Ovary (tissue), 10 donors: ENCODE measurements at places on chromosomes 2 and 18. TPM values are rescaled to one million over a fixed set of nuclear protein-coding genes. Genes with fewer than 3 reads are reported as not detected.

- peaks cover 12% of the 10 kb centered on the region for H3K4me1 ChIP-seq
- DNase-seq, result no peak
- H3K36me3 ChIP-seq, result no peaks in the 10 kb centered on the region
- no peak overlapping the region for H3K4me3 ChIP-seq
Measured at GRCh38 chr2:157900684-157901083, 24.6 kb upstream of the ACVR1 start.

DNA sequence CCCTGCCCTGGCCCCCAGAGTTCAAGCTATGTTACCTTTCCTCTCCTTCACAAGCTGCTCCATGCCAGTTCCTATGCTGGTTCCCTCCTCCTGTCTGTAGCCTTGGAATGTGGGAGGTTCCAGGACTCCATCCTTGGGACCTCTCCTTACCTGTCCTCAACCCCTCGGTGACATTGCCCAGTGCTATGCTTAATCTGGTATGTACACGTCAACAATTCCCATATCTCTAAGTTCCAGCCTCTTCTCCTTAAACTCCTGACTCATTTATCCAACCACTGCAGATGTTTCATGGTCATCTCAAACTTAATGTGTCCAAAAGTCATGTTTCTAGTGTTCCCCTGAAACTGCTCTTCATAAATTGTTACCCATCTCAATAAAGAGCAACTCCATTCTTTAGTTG, 160.8 kb downstream of the TNS1 start:
- H3K27me3 ChIP-seq, result no peaks in the 10 kb centered on the region
- peaks cover 18% of the 10 kb centered on the region for H3K4me1 ChIP-seq
- H3K36me3 ChIP-seq, result no peaks in the 10 kb centered on the region
- DNase-seq, result no peak
- H3K27ac ChIP-seq, result no peak overlapping the region

GRCh38 chr2:28993206-28993960, 12.3 kb downstream of the TOGARAM2 start:
- H3K4me3 ChIP-seq, result no peak overlapping the region
- no peak overlapping the region for H3K27ac ChIP-seq
- H3K4me1 ChIP-seq, result no peaks in the 10 kb centered on the region
- no peaks in the 10 kb centered on the region for H3K27me3 ChIP-seq
- no peaks in the 10 kb centered on the region for H3K36me3 ChIP-seq

DNA sequence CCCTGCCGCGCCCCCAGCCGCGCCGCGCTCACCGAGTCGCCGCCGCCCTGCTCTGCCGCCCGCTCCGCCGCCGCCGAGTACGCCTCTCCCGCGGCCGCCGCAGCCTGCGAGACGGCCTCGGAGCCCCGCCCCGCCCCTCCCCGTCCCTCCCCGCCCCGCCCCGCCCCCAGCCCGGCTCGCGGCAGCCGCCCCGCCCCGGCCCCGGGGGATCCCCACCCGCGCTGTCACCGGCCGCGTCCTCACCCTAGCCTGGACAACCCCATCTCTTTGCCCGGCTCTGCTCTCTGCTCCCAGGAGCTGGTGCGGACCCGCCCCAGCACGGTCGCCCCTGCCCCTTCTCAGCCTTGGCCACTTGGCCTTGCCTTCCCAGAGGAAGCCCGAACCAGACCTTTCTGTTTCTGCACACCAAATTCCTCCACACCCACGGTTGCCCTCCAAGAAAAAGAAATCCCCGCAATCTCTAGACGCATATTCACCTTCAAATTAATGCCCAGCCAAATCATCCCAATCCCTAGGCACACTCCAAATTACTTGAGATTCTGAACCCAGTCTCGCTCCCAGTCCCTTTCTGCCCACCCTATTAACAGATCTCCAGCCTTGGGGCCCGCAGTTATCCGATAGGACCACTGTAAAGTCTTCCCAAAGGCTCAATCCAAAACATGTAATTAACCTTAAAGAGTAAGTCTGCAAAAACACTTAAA, at the start of gene CYRIA:
TSS of gene CYRIA (minus strand) at position 87 of the 701 bp plus-strand sequence. CDS start 77,715 bp downstream, outside the sequence.
- DNase-seq, result peak; percentile 62
- no peaks in the 10 kb centered on the region for H3K27me3 ChIP-seq
- H3K4me1 ChIP-seq, result peaks cover 8% of the 10 kb centered on the region
- no peaks in the 10 kb centered on the region for H3K36me3 ChIP-seq
- H3K4me3 ChIP-seq, result peak within 1 kb of the TSS; percentile 89
- no peak within 1 kb of the TSS for H3K27ac ChIP-seq

GRCh38 chr18:36636237-36636817, 192.5 kb downstream of the TPGS2 start:
- H3K27ac ChIP-seq, result no peak overlapping the region
- H3K27me3 ChIP-seq, result no peaks in the 10 kb centered on the region
- DNase-seq, result no peak
- H3K4me1 ChIP-seq, result no peaks in the 10 kb centered on the region

GRCh38 chr2:85924522-85924921, 35.7 kb upstream of the ST3GAL5 start:
- H3K27me3 ChIP-seq, result no peaks in the 10 kb centered on the region
- no peaks in the 10 kb centered on the region for H3K36me3 ChIP-seq
- H3K4me1 ChIP-seq, result peaks cover 17% of the 10 kb centered on the region
- H3K4me3 ChIP-seq, result no peak overlapping the region
- H3K27ac ChIP-seq, result no peak overlapping the region

- no peaks in the 10 kb centered on the region for H3K27me3 ChIP-seq
- no peaks in the 10 kb centered on the region for H3K36me3 ChIP-seq
- H3K4me1 ChIP-seq, result no peaks in the 10 kb centered on the region
- no peak overlapping the region for H3K27ac ChIP-seq
- no peak overlapping the region for H3K4me3 ChIP-seq
- DNase-seq, result no peak
Measured at GRCh38 chr2:30713698-30714097, 93.5 kb downstream of the CAPN13 start.

DNA sequence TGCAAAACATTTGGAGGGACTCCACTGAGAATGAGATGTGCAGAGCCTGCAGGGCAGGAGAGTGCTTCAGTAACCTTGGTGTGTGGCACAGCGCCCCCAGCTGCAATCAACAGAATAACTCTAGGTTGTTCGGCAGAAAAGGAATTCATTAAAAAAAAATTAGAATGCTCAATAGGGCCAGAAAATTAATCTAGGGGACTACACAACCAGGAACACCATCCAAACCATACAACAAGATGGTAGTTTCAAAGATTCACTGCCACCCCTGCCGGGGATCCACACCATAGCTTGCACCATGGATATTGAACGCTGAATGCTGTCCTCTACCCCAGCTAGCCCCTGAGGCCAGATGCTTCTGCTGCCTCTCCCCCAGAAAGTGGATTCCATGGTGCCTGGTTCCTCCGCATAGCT, 50.1 kb downstream of the THUMPD2 start:
- H3K4me3 ChIP-seq, result no peak overlapping the region
- no peaks in the 10 kb centered on the region for H3K27me3 ChIP-seq
- no peak for DNase-seq
- H3K4me1 ChIP-seq, result peaks cover 6% of the 10 kb centered on the region
- H3K27ac ChIP-seq, result no peak overlapping the region
- H3K36me3 ChIP-seq, result no peaks in the 10 kb centered on the region

- H3K36me3 ChIP-seq, result no peaks in the 10 kb centered on the region
- no peak for DNase-seq
- H3K27ac ChIP-seq, result peak overlapping the region; percentile 7
- no peaks in the 10 kb centered on the region for H3K27me3 ChIP-seq
- no peak overlapping the region for H3K4me3 ChIP-seq
Measured at GRCh38 chr2:216925636-216926366, 65.9 kb upstream of the TNP1 start.

DNA sequence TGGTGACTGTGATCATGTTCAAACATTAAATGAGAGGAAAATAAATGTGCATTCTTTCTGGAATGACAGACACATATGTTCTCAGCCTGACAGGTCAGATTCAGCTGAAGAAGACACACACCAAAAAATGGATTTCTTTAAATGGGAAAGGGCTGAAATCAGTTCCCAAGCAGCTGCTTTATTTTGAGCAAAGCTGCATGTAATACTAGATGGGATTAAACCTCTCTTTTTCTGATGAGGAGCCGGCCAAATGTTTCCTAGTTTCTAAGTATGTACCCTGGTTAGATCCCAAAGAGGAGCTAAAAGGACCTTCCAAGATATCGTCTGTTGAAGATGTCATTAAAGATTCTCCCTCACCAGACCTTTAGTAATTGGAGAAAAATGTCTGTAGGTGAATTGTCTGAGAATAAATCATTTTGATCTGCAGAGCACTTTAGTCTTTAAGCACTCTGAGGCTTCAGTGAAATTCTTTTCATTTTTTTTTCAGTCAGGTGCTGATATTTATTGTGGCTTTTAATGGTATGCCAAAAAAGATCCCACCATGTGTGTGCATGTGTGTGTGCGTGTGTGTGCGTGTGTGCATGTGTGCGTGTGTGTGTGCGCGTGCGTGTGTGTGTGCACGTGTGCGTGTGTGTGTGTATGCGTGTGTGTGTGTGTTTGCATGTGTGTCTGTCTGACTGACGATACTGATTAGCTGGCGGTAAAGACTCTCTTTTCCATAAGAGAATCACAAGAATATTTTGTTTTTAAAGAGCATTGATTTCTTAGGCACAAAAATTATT, 175.8 kb downstream of the IRS1 start:
- no peak overlapping the region for H3K4me3 ChIP-seq
- no peak overlapping the region for H3K27ac ChIP-seq
- no peaks in the 10 kb centered on the region for H3K27me3 ChIP-seq
- no peaks in the 10 kb centered on the region for H3K4me1 ChIP-seq
- DNase-seq, result no peak

DNA sequence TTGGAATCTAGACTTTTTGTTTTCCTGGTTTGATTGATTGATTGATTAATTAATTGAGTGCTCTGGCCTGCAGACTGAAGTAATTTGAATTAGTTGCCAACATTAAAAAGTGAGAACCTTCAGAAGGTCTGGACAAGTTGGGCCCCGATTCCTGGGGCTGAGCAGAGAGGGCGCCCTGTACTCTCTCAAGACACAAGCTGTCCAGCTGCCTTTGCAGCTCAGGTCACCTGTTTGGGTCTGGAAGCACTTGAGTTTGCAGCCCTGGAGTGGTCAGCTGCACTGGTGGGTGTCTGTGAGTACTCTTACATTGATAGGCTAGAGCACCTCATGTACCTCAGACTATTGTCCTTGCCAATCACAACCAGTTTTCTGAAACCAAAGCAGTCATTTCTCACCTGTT, 22.7 kb upstream of the CELF4 start:
- H3K27me3 ChIP-seq, result no peaks in the 10 kb centered on the region
- H3K27ac ChIP-seq, result no peak overlapping the region
- H3K4me3 ChIP-seq, result no peak overlapping the region
- DNase-seq, result no peak
- no peaks in the 10 kb centered on the region for H3K36me3 ChIP-seq

DNA sequence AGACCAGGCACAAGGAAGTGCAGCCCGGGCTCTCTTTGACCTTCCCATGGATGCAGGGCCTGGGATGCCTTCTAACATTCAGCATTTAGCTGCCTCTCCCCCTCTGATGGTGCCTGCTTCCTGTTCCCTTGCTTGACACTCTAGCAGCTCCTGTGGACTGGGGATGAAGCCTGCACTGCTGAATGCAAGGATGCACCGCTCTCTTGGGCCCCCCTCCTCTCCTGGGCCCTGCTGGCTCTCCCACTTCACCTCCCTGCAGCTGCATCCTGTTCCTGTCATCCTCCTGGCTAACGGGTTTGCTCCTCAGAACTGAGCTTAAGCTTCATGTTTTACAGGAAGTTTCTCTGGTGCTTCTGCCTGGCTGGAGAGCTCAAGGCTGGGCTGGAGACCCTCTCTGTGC, 254.1 kb downstream of the TSN start:
- H3K27me3 ChIP-seq, result no peaks in the 10 kb centered on the region
- no peaks in the 10 kb centered on the region for H3K36me3 ChIP-seq
- H3K4me1 ChIP-seq, result no peaks in the 10 kb centered on the region
- no peak overlapping the region for H3K27ac ChIP-seq
- H3K4me3 ChIP-seq, result no peak overlapping the region
- no peak for DNase-seq

The CCDC85A gene
- 1.4 TPM for total RNA-seq

The BOLL gene
- not detected for total RNA-seq

The DSG4 gene
- total RNA-seq, result not detected

The EFEMP1 gene
- 335 TPM for total RNA-seq

The ILKAP gene
- 37.6 TPM for total RNA-seq

The SAG gene
- total RNA-seq, result not detected
